ENCODE measurements at places on chromosomes 2 and 18. TPM values are rescaled to one million over a fixed set of nuclear protein-coding genes. Genes with fewer than 3 reads are reported as not detected.

DNA sequence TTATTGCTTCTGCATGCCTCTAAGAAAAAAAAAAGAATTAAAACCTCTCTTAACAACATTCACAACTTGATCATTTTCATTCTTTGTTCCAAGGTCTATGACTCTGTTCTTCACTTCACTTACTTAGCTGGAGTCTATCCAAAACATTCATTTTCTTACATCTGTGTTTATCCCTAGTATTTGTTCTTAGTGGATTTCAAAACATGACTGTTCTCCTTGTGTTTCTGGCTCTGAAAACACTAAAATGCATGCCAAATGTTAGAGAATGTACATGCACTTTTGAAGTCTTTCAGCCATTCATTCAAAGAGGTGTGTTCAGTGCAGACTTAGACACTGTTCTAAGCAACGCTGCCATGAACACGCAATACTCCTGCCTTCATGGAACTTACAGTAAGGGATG, 138.8 kb downstream of the CNTNAP5 start:
- no peak for DNase-seq

DNA sequence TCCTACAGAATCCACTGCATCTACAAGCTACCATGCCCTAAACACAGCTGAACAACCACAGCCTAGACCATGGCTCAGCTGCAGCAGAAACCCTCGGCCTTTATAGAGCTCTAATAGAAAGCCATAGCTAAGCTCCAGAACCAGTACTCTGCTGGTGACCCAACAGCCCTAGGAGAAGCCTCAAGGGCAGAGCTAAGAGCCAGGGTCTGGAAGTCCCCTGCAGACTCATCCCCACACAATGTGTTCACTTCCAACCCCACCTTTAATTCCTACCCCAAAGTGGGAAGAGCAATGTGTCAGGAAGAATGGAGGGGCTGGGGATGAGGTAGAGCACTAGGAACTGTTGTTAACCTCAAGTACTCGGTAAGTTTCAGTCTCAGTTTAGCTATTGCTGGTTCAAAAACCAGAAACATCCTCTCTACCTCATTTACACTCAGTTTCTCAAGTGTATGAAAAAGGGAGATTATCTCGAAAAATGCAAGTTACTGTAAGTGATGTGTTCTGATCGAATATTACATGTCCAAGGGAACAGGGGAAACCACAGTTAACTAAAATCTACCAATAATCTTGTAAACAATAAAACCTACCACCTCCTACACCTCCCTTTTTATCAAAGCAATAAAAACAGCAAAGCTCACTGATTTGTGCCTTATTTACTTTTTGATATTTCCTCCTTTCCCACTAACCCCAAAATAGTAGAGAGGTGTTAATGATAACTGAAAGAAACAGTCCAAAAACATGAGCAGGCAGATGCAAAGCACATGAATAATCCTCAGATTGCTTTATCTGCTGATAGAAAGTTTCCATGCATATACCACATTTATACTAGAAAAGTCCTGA, 36.2 kb downstream of the THADA start:
- DNase-seq, result no peak

GRCh38 chr2:84849271-84849952, 31.5 kb downstream of the TRABD2A start:
- DNase-seq, result no peak

Gene CRYGC
- total RNA-seq, result not detected

DNA sequence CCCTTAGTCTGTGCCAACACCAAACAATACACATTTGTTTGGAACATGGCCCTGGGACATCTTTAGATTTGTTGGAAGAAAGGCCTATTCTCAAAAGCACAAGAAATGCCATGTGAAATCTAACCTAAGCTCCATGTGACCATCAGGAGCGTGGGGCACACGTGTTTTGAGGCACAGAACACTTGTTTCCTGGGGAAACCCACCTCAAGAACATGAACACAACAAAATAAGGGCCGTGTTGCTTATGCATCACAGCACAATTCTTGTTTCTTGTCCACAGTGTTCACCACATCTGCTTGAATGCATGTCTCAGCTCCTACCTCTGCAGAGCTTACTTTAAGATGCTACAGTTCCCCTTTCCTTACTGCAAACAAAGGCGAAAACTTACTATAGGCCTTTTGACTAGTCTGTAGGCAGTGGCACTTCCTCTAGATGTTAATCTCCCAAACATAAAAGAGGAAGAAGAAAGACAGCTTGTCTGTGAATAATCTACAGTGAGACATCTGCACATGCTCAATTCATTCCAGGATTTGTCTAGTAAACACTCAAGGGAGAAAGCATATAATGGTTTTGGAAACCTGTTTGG, 165.0 kb downstream of the ANKRD44 start:
- DNase-seq, result no peak

Gene SGPP2
- 45.8 TPM for total RNA-seq

DNA sequence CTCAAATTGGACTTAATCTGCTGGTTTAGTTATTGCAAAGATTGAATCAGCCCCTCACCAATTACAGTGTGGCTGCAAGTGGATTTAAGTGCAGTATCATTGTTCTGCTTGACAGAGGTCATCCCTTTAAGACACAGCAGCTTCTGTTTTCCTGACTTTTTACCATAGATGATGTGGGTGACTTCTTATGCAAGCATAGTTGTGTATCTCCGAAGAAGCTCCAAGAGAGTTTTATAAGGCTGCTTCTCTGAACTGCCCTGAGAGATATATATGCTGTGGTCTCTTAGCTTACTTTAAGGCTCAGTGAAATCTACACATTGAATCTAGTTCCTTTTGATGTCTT, 3.5 kb downstream of the TRIB2 start:
- no peak for DNase-seq

GRCh38 chr2:58731488-58731869, 490.4 kb upstream of the FANCL start:
- no peak for DNase-seq

Gene KRTCAP3
- total RNA-seq, result 52.9 TPM

DNA sequence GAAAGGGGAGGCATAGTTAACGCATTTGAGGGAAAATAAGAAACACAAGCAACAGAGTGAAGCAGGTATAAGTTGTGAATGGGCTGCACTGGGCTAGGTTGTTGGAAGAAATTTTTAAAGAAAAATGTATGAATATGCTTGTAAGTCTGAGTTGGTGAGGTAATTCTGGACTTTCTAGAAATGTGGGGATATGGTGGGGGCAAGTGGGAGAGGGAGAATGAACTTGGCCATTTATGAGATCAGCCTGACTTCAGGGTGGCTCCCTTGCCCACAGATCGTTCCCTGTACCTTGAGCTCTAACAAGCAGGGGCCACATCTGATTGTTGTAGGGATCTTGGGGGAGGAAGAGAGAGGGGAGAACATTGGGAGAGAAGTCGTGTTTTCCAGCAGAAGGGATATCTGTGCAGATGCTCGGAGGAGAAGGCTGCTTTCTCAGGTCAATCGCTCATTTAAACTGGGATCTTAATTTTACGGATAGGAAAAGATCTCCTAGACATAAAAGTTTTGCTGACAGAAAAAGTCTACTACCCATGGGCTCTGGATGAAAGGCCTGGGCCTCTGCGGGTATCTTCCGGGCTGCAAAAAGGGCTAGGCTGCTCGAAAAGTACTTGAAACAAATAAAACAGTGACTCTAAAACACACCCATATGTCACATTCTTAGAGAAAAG, 42.5 kb upstream of the FZD5 start:
- no peak for DNase-seq

DNA sequence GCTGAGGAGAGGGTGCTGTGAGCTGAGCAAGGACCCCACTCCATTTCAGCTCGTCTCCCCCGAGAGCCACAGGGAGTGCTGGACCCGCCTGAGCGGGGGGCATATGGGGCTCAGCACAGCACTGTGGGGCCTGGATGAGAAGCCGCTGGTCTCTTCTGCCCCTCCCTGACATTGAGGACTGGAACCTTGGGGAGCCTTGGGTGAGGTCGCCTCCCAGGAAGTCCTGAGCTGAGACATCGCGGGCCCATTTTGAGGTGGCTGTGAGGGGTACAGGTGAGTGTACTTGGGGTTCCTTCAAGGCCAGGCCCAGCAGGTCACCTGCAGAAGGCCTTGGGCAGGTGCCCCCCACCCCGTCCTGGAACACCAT, 3.1 kb upstream of the AQP12A start:
- no peak for DNase-seq

DNA sequence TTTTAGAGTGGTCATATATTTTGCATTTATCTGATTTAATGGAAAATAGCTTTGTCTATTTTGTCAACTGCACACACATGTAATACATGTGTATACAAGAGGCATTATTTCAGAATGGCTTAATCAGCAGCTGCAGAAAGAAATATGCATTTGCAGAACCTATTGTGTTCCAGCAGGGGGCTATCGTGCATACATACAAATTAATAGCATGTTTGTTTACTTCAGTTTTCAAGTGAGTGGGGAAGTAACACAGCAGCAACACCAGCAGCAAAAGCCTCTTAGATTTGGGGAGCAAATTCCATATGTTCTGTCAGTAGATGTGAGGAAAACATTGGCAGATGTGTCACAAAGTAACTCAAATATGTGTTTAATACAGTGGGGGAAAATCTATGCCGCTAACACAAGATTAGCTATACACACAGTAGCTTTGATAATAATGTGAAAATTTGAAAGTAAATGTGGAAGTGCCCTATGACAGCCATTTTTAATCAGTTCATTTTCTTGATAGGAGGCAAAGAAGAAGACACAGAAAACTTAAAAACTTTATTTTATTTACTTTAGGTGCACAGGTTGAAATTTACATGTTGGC, 218.1 kb downstream of the WDR7 start:
- no peak for DNase-seq

DNA sequence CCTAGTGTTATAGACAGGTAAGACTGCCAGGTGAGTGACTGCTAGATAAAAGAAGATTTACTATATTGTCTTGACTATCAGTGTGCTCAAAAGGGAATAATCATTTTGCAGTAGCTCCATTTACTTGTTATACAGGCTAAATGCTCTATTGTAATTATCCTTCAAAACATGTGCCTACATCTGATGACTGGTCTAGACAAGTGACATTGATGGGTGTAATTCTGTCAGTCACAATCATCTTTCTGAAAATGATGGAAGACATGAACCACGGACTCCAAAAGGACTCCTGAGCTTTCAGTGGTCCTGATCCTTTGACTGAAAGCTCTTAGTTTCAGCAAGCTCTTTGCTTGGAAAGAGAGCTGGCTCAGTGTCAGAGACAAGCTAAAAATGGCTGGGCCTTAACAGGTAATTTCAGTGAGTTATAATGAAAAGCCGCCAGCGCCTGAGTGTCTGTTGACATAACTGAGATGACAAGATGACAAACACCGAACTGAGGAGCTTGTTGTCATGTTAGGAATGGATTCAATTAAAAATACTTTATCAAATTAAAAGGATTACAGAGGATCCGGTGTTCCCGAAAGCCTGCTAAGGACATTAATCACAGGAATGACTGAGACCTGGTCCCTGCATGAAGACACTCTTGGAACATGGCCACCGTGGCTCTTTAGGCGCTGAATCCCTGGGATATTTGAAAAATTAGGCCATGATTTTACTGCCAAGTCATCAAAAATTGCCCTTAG, 141.7 kb downstream of the CMPK2 start:
- DNase-seq, result no peak

Gene UGT1A7
- 7.7 TPM for total RNA-seq

DNA sequence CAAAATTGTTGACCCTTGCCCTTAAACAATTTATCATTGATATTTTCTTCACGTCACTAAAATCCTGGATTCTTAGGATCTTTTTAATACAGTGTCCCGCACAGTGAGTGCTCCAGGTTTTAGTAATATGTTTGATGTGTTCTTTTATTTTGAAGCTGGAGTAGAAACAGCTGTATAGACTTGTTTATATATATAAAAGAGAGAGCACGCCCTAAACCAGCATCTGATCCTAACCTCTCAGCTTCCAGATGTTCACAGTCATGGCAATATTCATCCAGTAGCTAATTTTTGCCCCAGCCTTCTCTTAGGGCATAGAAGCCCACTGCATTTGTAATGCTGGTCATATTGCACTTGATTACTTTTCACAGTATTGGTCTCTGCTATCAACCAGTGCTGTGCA, 170.0 kb upstream of the EPAS1 start:
- no peak for DNase-seq

Gene IL1RN
- 80.2 TPM for total RNA-seq

Gene SLC14A1
- 136 TPM for total RNA-seq

GRCh38 chr18:53457068-53457467, 767.4 kb downstream of the MBD2 start:
- DNase-seq, result no peak

- no peak for DNase-seq
Observed at GRCh38 chr18:63684718-63685117, 18.0 kb upstream of the SERPINB11 start.

DNA sequence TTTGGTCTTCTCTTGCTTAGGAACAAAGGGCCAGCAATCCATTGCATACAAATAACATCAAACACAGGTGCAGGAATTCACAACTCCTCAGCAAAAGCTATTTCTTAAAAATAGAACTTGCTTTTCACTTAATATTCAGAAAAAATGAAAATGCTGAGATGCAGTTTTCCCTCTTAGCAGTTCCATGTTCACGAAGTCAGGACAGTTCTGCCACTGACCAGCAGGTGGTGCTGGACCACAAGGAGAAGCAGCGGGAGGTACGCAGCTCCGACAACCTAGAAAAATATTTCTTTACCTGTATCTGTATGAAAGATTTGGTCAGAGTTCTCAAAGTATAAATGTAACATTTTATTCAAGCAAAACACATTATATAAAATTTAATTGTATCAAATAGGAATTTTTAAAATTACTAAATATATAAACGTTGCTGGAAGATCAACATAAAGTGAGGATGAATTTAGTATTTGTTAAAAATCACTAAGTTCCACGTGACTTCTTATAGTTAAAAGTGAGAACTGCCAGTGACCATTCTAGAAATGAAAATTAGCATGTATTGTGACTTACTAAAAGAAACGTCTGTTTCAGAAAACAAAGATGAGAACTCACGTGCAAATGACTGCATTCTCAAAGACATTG, 48.8 kb downstream of the ADNP2 start:
- peak; percentile 83 for DNase-seq

Gene DNAH7
- total RNA-seq, result 5.5 TPM

DNA sequence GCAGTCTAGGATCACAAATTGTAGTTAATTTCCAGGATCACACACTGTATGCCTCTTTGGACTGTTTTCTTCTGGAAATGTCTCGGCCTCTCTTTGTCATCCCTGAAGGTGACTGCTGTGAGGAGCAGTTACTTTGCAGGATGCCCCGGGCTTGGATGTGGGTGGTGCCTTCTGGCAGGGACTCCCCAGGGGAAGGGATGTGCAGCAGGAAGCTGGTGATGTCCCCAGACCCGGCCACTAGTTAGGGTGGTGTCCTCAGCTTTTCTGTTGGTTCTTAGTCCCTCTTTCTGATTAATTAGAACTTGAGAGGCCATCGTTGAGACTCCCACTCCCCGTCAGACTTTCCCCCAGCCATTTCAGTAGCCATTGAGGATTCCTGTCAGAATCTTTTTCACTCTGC, 286.6 kb upstream of the HDAC4 start:
- peak; percentile 35 for DNase-seq

GRCh38 chr2:239394346-239394945, 6.4 kb downstream of the HDAC4 start:
- no peak for DNase-seq

Data from ureter (tissue), 1 donor.